ENCODE measurements at places on chromosomes 1 and 21.

GRCh38 chr1:2405588-2406295 lies 6.6 kb downstream of the PEX10 start:
- DNase-seq: no peak

GRCh38 chr1:71522721-71523120 lies 441.9 kb upstream of the ZRANB2 start:
- no peak for DNase-seq

DNA sequence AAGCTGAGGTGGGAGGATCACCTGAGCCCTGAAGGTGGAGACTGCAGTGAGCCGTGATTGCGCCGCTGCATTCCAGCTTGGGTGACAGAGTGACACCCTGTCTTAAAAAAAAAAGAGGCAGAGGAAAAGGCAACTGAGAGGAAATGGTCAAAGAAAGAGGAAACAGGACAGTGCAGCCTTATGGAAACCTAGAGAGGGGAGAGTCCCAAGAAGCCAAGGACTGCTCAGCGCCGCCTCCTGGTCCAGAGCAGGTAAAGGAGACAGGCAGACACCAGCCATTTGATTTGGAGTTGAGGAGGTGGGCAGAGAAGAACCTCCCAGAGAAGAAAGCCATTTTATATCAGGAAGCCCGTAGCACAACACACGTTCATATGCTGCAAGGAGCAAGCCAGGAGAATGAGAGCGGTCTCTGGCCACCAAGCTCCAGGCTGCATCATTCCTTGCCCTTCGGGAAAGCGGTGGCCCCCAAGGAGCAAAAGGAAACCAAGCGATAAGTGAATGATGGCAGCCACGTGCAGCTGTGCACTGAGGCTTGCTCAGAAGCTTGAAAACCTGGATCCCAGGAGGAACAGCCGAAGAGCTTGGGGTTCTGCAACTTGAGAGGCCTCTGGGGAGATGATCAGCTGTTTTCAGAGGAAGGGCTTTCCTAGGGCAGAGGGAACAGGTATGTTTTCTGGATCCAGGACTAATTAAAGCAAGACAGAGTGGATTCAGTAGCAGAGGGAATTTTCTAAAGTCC lies 33.7 kb downstream of the LRRC42 start:
- no peak for DNase-seq

GRCh38 chr1:26034504-26035202 lies 11.3 kb downstream of the SLC30A2 start:
- no peak for DNase-seq

DNA sequence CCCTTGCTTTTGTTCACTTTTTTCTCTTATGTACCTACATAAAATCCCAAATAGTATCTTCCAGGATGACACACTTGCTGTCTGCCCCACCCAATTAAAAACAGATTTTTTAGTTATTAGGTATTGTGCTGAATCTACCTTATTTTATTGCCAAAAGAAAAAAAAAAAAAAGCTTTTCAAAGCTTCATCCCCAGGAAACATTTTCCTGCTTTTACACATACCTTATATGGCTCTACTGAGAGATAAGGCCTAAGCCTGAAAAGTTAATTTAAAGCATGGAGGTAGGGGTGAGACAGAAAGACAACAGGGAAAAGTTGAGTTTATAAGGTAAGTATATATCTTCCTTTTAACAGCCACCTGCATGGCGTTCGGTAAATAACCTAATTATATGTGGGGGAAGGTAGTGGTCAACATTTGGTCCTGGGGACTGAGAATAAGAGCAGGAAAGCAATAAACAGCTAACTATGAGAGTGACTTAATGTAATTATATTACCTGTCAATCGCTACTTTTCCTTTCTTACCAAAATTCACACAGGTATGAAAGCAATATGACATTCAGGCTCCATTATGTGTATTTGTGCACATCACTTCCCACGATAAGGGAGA lies 54.6 kb upstream of the BOLA1 start:
- no peak for DNase-seq

DNA sequence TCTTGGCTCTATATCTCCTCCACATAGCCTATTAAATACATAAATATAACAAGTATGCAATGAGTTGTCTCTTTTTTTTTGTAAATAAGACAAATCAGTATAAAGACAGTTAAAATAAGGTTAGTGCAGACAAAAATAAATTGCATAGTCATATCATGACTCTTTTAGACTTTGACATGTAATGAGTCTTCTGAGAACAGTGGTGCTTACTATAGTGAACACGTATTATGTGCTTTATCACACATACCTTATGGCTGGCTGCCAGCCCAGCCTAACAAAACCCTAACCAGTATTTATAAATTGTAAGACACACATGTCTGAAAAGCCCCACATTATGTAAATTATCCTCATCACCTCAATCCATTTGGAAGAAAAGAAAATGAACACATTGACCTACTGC lies 29.1 kb upstream of the F13B start:
- DNase-seq: no peak

GRCh38 chr1:25815208-25816111 lies 4.3 kb upstream of the MTFR1L start:
- no peak for DNase-seq

DNA sequence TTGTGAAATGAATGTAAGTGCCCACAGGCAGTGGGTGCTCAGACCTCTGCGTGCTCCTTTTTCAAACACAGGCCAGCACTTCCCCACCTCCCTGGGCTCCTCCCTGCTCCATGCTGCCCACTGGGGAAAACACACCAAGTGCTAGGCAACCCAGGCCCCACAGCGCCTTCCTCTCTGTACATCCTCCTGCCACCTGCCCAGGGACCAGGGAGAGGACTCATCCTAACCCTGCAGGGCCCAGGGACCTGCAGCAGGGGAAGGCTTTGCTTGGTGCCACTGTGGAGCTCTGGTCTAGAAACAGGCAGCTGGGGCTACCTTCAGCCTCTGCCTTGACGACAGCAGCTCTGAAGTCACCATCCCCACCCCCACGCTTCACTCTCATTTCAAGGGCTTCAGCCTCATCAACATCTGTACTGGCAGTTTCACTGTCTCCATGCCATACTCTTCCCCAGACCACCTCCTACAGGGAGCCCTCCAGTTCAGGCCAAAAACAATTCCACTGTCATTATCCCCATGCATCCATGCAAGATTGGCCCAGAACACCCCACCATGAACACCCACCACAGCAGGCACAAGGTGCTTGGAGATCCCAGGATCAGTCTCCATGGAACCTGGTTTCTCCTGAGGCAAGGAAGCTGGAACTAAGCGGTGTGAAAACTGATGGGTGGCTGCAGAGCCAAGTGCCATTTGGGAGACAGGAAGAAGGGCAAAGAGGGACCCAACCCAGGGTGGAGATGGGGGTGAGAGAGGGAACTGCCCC lies 1.1 kb downstream of the IGSF8 start:
- no peak for DNase-seq

DNA sequence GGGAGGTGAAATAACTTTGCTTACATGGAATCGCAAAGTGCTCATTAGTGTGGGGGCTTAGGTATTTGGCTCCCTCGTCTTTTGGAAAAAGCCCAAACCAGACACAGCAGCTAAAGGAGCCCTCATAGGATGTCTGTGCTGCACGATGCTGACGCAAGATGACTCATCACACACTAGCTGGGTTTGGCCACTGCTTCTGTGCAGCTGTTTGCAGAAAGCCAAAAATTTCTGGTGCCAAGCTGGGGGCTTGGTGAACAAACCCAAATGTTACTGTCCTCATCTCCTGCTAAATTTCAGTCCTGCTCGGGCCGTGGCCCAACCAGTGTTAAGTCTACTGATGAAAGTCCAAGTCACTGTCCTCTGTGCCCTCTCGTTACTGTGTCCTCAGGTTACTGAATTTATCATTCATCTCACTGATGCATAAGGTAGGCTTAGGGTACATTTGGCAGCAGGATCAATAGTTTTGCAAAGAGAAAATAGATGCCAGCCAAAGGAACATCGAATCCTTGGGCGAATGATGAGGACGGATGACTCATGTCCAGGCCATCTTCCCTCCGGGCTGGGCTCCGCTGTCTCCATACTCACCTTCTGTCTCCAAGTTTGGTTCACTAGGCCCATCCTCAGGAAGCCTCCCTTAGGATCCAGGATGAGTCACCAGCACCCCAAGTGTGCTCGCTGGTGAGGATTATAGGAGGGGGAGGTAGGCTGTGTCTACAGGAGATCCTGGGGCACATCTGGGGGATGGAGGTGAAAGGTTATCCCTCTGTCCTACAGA lies 177.7 kb downstream of the ADSS2 start:
- no peak for DNase-seq

DNA sequence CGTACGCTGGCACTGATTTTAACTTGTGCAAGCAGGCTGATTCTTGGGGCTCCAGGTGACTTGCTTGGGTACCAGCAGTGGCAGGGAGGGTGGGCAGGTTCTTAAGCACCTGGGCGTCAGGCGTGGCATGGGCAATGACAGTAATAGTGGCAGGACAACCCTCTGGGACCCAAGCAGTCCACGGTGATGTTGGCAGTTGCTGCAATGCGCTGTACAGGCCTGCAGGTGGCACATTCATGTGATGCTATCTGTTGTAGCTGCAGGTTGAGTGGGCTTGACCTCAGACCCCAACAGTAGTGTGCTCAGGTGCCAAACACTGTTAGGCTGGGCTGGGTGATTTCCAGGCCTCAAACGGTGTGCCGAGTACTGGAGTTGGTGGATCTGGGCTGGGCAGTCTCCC lies 10.2 kb upstream of the OR10J4 start:
- no peak for DNase-seq

DNA sequence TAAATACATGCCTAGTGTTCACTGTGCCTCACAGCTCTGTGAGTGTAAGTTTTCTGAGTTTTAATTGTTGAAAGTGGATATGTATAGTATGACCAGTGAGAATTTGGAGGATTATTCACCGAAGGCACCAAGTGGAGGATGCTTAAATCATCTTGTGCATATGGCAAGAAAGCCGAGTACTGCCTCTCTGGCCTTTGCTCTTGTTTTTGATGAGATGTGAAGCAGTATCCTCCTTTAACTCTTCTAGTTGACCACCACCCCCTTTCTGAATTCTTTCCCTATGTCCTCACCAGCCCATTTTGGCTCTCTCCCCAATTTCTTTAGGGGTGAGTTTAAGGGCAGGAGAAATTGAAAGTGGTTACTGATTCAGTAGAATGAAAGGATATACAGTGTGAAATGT lies 130.4 kb downstream of the SYT2 start:
- no peak for DNase-seq

- no peak for DNase-seq
Measured at GRCh38 chr1:87226341-87226760, 102.3 kb upstream of the LMO4 start.

GRCh38 chr1:215439549-215439948 lies 127.6 kb upstream of the KCTD3 start:
- no peak for DNase-seq

- DNase-seq: no peak
Measured at GRCh38 chr1:94490556-94490955, 51.0 kb downstream of the F3 start.

DNA sequence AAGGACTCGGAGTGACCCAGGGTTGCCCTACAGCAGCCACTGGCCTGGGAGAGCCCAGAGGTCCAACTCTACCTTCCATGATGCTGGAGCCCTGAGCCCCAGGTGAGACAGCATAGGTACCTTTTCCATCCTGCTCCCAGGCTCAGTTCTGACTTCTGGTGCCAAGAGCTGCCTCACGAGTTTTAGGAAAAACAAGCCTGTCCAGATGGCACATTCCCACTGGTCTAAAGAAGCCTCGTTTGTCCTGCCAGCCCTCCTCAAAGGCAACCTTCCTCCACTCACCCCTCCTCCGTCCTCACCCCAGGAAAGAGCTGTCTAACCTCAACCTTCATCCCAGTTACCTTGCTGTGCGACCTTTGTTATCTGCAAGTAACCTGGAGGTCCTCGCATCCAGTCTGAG lies 53.5 kb upstream of the PRELP start:
- DNase-seq: no peak

DNA sequence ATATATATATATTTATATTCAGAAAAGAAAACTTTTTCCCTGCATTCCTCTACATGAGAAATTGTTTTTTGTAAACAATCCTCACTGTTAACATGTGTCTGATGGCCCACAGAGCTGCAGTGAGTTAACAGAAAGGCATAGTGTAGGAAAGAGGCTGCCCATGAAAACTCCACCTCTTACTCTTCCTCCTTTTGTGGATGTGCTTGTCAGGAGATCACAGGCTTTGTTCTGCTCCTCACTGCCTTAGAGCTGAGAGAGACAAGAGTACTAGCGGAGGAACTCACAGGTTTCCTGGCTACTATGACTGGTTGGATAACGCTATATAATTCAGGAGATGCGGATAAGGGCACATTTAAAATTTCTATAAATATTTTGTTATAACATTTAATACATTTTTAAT lies 200.6 kb downstream of the BRINP3 start:
- no peak for DNase-seq

- DNase-seq: no peak
Measured at GRCh38 chr1:36775716-36776115, 258.6 kb downstream of the GRIK3 start.

GRCh38 chr1:163290025-163290640 lies 31.6 kb upstream of the NUF2 start:
- no peak for DNase-seq

GRCh38 chr1:156970017-156970416 lies 49.6 kb downstream of the LRRC71 start:
- no peak for DNase-seq

DNA sequence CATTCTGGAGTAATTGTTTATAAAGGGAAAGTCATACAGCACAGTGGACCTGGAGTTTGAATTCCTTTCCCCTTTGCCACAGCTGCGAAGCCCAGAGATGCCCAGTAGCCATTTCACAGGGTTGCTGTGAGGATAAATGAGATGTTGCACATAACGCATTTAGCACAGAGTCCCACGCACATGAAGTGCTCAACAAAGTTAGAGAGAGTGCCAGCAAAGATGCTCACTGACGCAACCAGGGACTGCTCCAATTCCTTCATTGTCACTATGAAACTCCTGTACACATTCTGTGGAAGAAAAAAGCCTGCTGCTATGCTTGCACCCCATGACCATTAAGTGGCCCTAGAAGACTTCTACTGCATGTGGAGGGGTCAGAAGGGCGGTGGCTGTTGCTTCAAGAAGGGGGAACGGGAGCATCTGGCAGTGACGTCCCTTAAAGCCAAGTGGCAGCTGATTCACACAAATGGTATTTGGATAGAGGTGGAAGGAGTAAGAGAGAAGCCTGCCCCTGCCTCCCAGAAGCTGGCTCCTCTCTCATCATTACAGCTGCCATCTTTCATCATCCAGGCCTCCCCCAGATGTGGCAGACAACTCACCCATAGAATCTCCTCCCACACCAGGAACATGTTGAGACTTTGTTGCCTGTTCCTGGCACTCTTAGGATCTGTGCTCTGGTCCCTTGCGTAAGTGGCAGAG lies 26.5 kb upstream of the VAV3 start:
- no peak for DNase-seq

DNA sequence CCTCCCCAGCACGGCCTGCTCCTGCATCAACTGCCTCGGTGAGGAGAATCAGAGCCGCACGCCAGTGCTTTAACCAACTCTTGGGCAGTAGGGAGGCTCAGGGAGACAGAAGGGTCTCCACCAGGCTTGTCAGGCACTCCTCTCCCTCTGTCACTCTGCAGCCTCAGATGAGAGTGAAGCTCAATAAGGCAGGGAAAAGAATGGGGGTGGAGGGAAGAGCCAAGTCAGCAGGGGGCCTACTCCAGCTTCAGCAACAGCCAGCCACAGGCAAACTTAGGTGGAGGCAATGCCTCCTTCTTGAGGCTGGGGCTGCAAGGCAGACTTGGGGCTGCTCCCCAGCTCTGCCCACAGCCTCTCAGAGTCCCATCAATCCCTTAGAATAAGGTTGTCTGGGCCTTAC lies 51.8 kb upstream of the A3GALT2 start:
- DNase-seq: no peak
